ENCODE measurements at places on chromosomes 13 and 19. TPM values are rescaled to one million over a fixed set of nuclear protein-coding genes. Genes with fewer than 3 reads are reported as not detected.

SIGLEC14 gene
- total RNA-seq = not detected

MTUS2 gene
- not detected for total RNA-seq

- no peak for DNase-seq
Observed at GRCh38 chr19:30395283-30395682, 23.1 kb downstream of the ZNF536 start.

DNA sequence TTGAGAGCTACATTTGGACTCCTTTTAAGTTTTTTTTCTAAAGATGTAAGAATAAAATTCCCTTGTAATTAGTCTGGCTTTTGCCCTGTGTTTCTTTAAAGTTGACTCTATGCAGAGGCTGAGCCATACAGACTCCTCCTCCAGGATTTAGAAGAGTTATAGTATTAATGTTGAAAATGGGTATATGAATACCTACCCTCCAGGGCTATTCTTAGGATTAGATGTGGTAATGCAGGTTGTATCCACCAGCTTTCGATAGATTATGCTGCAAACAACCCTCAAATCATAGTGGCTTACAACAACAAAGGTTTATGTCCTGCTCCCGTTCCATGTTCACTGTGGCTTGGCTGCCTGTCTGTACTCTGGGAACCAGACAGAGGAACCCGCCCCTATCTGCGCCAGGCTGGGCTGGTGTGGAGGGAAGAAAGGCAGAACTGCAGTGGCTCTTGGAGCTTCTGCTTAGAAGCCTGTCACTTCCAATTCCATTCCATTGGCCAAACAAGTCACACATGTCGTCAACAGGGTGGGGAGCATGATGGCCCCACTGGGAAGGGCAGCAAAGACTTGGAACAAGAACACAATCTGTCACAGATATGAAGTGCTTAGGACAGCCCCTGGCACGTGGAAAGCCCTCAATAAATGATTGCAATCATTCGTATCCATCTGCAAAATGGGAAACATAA is 290.8 kb downstream of the FOXO1 start:
- DNase-seq = no peak

- DNase-seq = no peak
Observed at GRCh38 chr19:18339723-18340122, 675 bp upstream of the PGPEP1 start.

- peak; percentile 93 for DNase-seq
Observed at GRCh38 chr13:49641801-49642291, 13.5 kb downstream of the ARL11 start.

All from MCF 10A (cell line).